Smooth muscle cell of trachea (primary cell): ENCODE measurements at places on chromosomes 13 and 19. TPM values are rescaled to one million over a fixed set of nuclear protein-coding genes. Genes with fewer than 3 reads are reported as not detected.

RNF113B gene
- not detected in 2 replicates for total RNA-seq

ZFP30 gene
- total RNA-seq, result 20.8 and 22.2 TPM in 2 replicates

ZNF304 gene
- 12.6 and 14.0 TPM in 2 replicates for total RNA-seq

CEACAM20 gene
- not detected in 2 replicates for total RNA-seq

BORA gene
- total RNA-seq, result 2.3 and 11.8 TPM in 2 replicates

TINCR gene
- 0.17 TPM in 1 of 2 replicates, not detected in the other for total RNA-seq

VSIG10L gene
- total RNA-seq, result 0.44 and 1.2 TPM in 2 replicates

C2CD4C gene
- total RNA-seq, result 0.29 and 0.33 TPM in 2 replicates

OXGR1 gene
- not detected in 2 replicates for total RNA-seq

SLC10A2 gene
- not detected in 2 replicates for total RNA-seq

CGB8 gene
- not detected in 2 replicates for total RNA-seq

IL11 gene
- 2.6 and 3.6 TPM in 2 replicates for total RNA-seq

WDR62 gene
- total RNA-seq, result 0.50 and 6.4 TPM in 2 replicates

DENND1C gene
- not detected in 2 replicates for total RNA-seq

COL5A3 gene
- total RNA-seq, result 3.8 and 5.0 TPM in 2 replicates

ZSCAN1 gene
- total RNA-seq, result 0.83 TPM in 1 of 2 replicates, not detected in the other

RFPL4A gene
- not detected in 2 replicates for total RNA-seq

SIAH3 gene
- not detected in 2 replicates for total RNA-seq

CD37 gene
- not detected in 2 replicates for total RNA-seq

ZNF700 gene
- total RNA-seq, result 7.3 and 15.6 TPM in 2 replicates

LHB gene
- total RNA-seq, result not detected in 2 replicates

TRPM4 gene
- total RNA-seq, result 23.0 and 27.0 TPM in 2 replicates

TNFSF11 gene
- not detected in 2 replicates for total RNA-seq

ZNF155 gene
- total RNA-seq, result 8.6 and 10.9 TPM in 2 replicates

TPGS1 gene
- total RNA-seq, result 61.4 and 69.1 TPM in 2 replicates

NTN5 gene
- under 0.01 and 0.33 TPM in 2 replicates for total RNA-seq

RASGRP4 gene
- not detected in 2 replicates for total RNA-seq

ADPRHL1 gene
- 1.0 and 5.8 TPM in 2 replicates for total RNA-seq

IZUMO2 gene
- total RNA-seq, result not detected in 2 replicates

HDGFL2 gene
- total RNA-seq, result 64.4 and 64.8 TPM in 2 replicates

PALM3 gene
- total RNA-seq, result 0.87 and 0.99 TPM in 2 replicates

PSG1 gene
- 0.58 and 1.8 TPM in 2 replicates for total RNA-seq

EFNB2 gene
- total RNA-seq, result 3.9 and 4.6 TPM in 2 replicates

ZNF578 gene
- 6.3 and 7.0 TPM in 2 replicates for total RNA-seq

PRR20B gene
- total RNA-seq, result not detected in 2 replicates

OR10H1 gene
- total RNA-seq, result under 0.01 TPM in 1 of 2 replicates, not detected in the other

TRAPPC5 gene
- total RNA-seq, result 55.4 and 125 TPM in 2 replicates

ICAM5 gene
- 2.6 and 4.0 TPM in 2 replicates for total RNA-seq
